ENCODE measurements at places on chromosomes 2 and 18.

GRCh38 chr2:235005603-235006259 lies 53.9 kb downstream of the SH3BP4 start:
- no peak for DNase-seq

- DNase-seq, result no peak
Observed at GRCh38 chr2:127569666-127570065, 34.2 kb downstream of the MYO7B start.

DNA sequence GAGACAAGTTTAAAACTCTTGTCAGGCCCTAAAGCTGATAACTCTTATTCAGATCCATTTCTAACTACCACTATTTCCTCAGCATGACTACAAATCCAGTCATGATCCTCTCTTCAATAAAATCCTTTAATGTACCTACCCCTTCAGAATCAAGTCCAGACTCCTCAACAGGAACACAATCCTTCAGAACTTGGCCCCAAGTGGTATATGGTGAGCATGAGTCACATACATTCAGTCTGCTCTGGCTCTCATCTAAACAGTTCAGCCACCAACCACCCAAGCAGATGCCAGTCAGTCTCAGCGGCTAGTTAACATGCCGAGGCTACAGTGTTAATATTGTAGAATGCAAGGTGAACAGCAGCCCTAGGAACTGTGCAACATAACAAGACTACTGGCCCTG lies 9.7 kb downstream of the LMAN2L start:
- DNase-seq, result no peak

DNA sequence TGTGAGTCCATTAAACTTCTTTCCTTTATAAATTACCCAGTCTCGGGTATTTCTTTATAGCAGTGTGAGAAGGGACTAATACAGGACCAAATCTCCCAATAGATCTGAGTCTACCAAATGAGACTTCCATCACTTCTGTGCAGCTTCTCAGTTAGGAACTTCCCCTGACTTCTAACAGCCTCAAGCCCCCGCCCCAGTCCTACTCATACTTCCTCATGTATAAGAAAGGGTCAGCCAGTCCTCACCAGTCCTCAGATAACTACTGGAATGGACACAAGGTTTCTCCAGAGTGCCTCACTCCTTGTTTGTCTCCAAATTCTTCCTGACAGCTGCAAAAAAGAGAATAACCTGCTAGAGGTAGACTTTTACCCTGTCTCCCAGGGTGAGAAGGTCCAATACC lies 19.5 kb downstream of the TTC32 start:
- DNase-seq, result no peak

GRCh38 chr18:58389745-58390144 lies 239.1 kb downstream of the ALPK2 start:
- no peak for DNase-seq

Data from cortex of kidney (tissue), 1 donor.